Hepatocyte (in vitro differentiated cells): ENCODE measurements at places on chromosomes 6 and 20. TPM values are rescaled to one million over a fixed set of nuclear protein-coding genes. Genes with fewer than 3 reads are reported as not detected.

GRCh38 chr6:90780141-90780540 is 193.3 kb upstream of the MAP3K7 start:
- no peak overlapping the region for H3K27ac ChIP-seq
- no peaks in the 10 kb centered on the region for H3K4me1 ChIP-seq
- DNase-seq, result no peak
- no peak overlapping the region for H3K4me3 ChIP-seq
- no peaks in the 10 kb centered on the region for H3K27me3 ChIP-seq

DNA sequence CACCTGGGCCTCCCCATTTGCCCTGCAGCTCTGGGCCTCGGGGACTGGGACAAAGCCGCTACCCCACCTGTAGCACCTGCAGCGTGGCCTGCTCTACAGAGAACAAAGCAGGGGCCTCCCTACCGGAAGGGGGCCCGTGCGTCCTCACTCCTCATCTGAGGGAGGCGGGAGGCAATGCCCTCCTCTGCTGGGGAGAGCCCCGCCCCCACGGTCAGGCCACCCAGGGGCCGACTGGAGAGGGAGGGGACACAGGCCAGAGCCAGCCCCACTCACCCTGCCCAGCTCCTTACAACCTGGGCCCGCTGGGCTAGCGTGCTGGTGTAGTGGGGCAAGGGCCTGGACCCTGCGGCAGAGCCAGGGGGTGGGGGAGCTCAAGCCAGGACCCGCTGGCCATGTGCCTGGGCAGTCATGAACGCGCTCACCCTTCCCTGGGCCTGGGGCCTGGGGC is 8.0 kb downstream of the LAMA5 start:
- peak; percentile 67 for DNase-seq
- no peaks in the 10 kb centered on the region for H3K27me3 ChIP-seq
- H3K4me1 ChIP-seq, result peaks cover 88% of the 10 kb centered on the region
- H3K4me3 ChIP-seq, result no peak overlapping the region

WFDC12 gene
- total RNA-seq, result not detected in 2 replicates

BPIFB4 gene
- total RNA-seq, result not detected in 2 replicates

RNF182 gene
- 1.2 and 2.0 TPM in 2 replicates for total RNA-seq
